ENCODE measurements at places on chromosomes 6 and 20.

- DNase-seq: peak; percentile 50
These were observed 297.3 kb downstream of the PHACTR1 start for GRCh38 chr6:13013681-13014503.

- no peak for DNase-seq
These were observed 284.2 kb downstream of the LRFN2 start for GRCh38 chr6:40302856-40303454.

- no peak for DNase-seq
These were observed 40.4 kb downstream of the MAPK14 start for GRCh38 chr6:36068012-36068392.

GRCh38 chr6:12012038-12012557 is at the start of gene HIVEP1:
TSS of gene HIVEP1 (plus strand) at chr6:12012312. CDS start at chr6:12015629, 3,317 bp downstream.
- DNase-seq: peak; percentile 25
